ENCODE measurements at places on chromosomes 16 and 17. TPM values are rescaled to one million over a fixed set of nuclear protein-coding genes. Genes with fewer than 3 reads are reported as not detected.

Gene KRTAP2-3
- total RNA-seq, result not detected

DNA sequence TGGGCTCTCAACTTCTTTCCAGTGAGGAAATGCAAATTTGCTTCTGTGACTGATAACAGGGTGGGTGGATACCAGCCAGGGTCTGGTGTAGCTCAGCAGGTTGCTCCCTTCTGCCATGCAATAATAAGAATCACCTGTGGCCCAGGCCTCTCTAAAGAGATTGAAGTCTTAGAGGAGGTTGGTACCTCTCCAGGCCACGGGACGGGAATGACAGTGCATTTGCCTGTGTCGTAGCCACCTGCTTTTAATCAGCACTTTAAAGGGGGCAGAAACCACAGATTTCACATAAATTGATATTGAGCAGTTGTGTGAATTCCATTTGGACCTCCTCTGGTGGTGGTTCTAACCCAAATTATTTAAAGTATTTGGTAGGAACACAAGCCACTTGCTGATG, 246.9 kb downstream of the PRKCA start:
- H3K27me3 ChIP-seq, result no peaks in the 10 kb centered on the region
- H3K36me3 ChIP-seq, result peaks cover 32% of the 10 kb centered on the region
- no peak for DNase-seq
- peaks cover 52% of the 10 kb centered on the region for H3K4me1 ChIP-seq

DNA sequence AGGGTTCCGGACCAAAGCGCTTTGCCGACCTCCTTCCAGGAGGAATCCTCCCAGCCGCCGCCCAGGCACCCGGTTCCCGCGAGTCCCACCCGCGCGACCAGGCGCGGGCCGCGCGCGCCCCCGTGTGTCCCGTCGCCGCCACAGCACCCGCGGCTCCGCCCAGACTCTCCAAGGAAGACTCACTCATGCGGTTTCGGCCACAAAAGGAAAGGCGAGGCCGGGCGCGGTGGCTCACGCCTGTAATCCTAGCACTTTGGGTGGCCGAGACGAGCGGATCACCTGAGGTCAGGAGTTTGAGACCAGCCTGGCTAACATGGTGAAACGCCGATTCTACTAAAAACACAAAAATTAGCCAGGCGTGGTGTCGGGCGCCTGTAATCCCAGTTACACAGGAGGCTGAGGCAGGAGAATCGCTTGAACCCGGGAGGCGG, 3.5 kb upstream of the PKMYT1 start:
- H3K36me3 ChIP-seq, result peaks cover 8% of the 10 kb centered on the region
- peaks cover 2% of the 10 kb centered on the region for H3K27me3 ChIP-seq
- no peak overlapping the region for H3K27ac ChIP-seq
- peaks cover 6% of the 10 kb centered on the region for H3K4me1 ChIP-seq
- peak overlapping the region; percentile 41 for H3K4me3 ChIP-seq

Gene SPN
- 127 TPM for total RNA-seq

DNA sequence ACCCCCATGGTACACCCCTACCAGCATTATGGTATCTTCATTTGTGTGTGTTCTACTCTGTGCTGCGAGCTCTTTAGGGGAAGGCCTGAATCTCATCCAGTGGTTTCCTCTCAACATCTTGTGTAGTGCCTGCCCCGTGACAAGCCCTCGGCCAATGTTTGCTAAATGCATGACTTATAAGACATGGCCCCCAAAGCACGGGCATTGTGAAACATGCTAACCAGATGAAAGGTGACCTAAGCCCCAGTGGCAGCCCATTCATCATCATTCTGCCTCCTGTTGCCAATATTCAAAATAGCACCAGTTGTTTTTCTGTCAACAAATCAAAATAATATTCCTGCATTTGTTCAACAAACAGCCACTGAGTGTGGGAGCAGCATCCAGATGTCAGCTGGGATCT, 108.8 kb upstream of the HSBP1 start:
- H3K36me3 ChIP-seq, result no peaks in the 10 kb centered on the region
- no peak for DNase-seq
- no peak overlapping the region for H3K27ac ChIP-seq
- H3K4me3 ChIP-seq, result no peak overlapping the region
- H3K4me1 ChIP-seq, result no peaks in the 10 kb centered on the region
- H3K27me3 ChIP-seq, result peaks cover 7% of the 10 kb centered on the region
